ENCODE measurements at places on chromosomes 11 and 22.

DNA sequence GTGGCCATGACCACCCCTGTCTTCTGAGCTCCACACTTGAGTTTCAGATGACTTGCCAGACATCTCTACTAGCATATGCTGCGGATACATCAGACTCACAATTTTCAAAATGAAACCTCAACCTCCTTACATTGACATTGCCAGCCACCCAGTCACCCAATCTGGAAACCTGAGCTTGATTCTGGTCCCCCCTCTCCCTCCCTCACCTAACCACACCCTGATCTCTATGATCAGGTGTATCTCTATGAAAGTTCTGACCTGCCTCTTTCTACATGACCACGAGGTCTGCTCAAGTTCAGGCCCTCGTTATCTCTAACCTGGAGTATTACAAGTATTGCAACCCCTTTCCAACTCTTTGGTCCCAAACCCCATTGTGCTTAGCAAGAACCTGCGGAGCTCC lies 254.1 kb downstream of the KIRREL3 start:
- DNase-seq: no peak

DNA sequence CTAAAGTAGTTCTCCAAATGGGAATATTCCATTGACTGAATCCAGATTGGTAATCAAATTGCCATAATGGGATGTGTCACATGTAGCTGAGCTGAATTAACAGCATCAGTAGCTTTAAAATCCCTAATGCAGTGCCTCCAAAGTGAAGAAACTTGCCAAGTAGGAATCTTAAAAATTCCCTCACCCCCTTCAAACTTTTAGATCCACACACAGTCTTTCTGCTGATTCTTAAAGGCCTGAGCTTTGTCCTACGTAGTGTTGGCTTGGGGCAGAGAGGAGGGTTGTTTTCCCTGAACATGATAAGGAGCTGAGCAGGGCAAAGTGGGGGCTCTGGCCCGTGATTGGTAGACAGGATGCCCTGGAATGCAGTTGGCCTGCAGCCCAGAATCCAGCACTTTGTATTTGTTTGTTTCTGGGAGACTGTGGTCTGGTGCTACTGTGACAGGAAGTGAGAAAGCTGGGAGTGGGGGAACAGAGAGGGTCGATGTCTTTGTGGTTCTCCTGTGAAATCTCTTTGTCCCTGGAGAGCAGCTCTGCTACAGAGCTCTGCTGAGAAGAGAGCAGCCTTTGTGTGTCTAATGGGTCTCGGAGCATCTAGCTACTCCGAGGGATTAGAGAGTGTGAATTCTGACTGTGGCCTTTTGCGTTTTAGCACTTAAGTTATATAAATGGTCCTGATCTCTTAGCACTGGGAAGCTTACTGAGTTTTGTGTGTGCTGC lies 16.9 kb downstream of the CTNND1 start:
- DNase-seq: no peak

- DNase-seq: peak; percentile 98
Measured at GRCh38 chr11:34250732-34251588, 106.8 kb downstream of the ABTB2 start.

DNA sequence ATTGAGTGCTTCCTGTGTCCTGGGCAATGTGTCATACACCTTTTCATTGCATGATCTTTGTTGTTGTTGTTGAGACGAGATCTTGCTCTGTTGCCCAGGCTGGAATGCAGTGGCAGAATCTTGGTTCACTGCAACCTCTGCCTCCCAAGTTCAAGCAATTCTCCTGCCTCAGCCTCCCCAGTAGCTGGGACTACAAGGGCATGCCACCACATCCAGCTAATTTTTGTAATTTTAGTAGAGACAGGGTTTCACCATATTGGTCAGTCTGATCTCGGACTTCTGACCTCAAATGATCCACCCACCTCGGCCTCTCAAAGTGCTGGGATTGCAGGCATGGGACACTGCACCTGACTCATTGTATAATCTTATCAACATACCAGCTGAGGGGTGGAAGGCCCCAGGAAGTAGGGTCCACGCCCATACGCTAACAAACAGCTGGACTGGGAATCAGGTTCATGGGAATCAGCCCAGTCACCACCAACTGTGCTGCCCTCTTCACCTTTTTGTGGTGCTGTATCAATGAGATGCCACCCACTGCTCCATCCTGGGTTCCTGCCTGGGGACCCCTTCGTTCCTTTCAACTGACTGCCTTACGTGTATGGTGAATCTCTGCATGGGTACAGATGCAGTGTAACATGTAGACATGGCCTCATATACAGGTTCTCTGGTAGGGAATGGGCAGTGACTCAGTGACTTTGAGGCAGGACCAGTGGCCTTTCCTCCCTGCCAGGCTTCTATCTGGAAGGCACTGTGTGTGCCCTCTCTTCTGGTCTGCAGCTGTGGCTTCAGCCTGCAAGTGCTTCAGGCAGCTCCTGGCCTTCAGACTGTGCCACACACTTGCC lies 32.5 kb upstream of the YWHAH start:
- no peak for DNase-seq

- peak; percentile 60 for DNase-seq
Measured at GRCh38 chr11:128653801-128654231, 40.1 kb upstream of the FLI1 start.

- no peak for DNase-seq
Measured at GRCh38 chr22:17964156-17964555, 60.2 kb downstream of the MICAL3 start.

DNA sequence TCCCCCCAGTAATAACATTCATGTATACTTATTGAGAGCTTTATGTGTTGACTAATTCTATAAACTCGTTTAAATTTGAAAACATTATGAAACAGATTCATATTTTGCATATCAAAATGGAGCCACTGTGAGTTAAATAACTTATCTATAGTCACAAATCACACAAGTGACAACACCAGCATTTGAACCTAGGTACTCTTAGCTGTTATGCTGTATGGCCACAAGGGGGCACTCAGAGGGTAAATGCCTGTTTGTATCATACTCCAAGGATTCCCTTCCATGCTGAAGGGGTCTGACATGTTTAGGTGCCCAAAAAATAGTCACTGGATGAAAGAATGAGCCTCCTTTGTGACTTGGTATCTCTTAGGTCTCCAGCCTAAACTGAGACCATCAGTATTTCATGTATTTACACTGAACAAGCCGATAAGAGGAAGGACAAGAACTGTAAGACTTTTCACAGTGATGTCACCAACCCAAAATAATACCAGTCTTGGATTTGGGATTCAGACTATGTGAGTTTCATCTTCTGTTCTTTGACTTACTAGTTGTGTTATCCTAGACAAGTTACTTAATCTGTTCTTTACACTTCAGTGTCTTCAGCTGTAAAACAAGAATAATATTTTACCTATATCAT lies 12.2 kb upstream of the OR52D1 start:
- peak; percentile 71 for DNase-seq

GRCh38 chr11:131600628-131601027 lies 230.2 kb downstream of the NTM start:
- DNase-seq: no peak
